ENCODE measurements at places on chromosomes 4 and X.
A peak's percentile ranks its signal among the peaks of the same experiment; 100 is the strongest.

DNA sequence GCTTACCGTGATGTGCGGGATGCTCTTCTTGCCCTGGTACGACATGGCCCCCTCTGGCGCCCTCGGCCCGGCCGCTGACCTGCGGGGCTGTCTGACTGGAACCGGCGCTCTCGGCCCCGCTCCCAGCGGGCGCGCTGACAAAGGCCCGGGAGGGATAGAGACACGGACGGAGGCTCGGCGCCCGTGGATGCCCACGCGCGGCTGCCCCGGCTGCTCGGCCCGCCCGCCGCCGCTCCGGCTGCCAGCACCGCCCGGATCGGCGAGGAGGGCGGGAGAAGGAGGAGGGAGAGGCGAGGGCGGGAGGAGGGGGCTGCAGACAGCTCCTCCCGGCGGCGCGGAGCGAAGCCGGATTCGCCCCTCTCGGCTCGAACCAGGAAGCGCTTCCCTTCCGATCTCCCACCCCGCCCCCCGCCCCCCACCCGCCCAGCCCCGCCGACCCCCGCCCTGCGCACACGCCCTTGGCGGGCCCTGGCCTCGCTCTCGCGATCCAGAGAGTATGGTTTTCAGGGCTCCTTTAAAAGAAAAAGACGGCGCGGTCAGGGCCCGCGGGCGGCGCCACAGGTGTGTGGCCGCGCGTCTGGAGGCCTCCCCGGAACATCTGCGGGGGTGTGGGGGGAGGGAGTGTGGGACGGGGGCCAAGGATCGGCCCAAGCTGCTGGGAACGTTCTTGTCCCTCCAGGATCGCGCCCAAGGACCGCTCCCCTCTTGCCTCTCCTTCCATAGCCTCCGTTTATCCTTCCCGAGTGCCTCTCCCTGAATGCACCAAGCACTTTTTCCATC is 4.5 kb downstream of the CRMP1 start:
- peaks cover 65% of the 10 kb centered on the region for H3K27me3 ChIP-seq
- no peak overlapping the region for H3K27ac ChIP-seq
- no peaks in the 10 kb centered on the region for H3K36me3 ChIP-seq
- peak overlapping the region; percentile 26 for H3K4me3 ChIP-seq
- DNase-seq: peak; percentile 21
- H3K4me1 ChIP-seq: no peaks in the 10 kb centered on the region

GRCh38 chr4:185839194-185839712 is 27.3 kb upstream of the SORBS2 start:
- no peak overlapping the region for H3K4me3 ChIP-seq
- DNase-seq: peak; percentile 33
- no peaks in the 10 kb centered on the region for H3K27me3 ChIP-seq
- peak overlapping the region; percentile 48 for H3K27ac ChIP-seq
- H3K4me1 ChIP-seq: peaks cover 9% of the 10 kb centered on the region
- no peaks in the 10 kb centered on the region for H3K36me3 ChIP-seq

DNA sequence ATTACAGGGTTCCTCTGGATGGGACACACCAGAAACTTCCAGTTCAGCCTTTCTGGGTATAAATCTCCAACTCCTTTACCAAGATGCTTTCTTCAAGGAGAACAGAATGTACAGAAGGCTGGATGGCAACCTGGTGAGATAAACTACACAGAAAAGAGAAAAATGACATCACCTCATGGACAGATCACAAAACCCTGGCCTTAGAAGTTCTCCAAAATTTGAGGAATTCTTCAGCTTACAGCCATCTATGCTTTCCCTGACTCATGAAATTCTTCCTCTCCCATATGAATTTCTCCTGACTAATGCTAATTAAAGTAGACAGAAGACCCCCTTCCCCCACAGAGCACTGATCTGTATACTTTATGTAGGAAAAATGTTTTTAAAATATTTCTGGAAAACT is 345.4 kb downstream of the STIM2 start:
- no peak overlapping the region for H3K27ac ChIP-seq
- no peak overlapping the region for H3K4me3 ChIP-seq
- H3K27me3 ChIP-seq: no peaks in the 10 kb centered on the region
- H3K36me3 ChIP-seq: no peaks in the 10 kb centered on the region
- H3K4me1 ChIP-seq: no peaks in the 10 kb centered on the region

GRCh38 chr4:54571293-54572151 is 86.2 kb upstream of the KIT start:
- H3K4me3 ChIP-seq: no peak overlapping the region
- H3K36me3 ChIP-seq: no peaks in the 10 kb centered on the region
- no peak for DNase-seq
- no peaks in the 10 kb centered on the region for H3K27me3 ChIP-seq
- peaks cover 2% of the 10 kb centered on the region for H3K4me1 ChIP-seq

DNA sequence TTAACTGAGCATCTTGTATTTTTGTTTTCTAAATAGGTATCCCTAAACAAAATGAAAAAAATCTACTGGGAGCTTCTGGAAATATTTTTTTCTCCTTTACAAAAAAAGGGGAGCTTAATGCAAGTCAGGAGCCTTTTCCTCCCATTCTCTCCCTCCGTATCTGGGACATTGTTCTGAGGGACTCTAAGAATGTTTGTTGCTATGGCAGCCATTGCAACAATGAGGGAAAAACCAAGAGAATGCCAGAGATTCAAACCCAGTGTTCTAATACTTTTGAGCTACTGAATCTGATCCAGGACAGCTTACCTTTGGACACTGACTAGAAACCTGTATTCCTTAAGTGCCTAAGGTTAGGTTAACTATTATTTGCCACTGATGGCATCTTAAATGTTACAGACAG is 485.7 kb upstream of the HS3ST1 start:
- DNase-seq: no peak
- H3K27ac ChIP-seq: no peak overlapping the region
- no peaks in the 10 kb centered on the region for H3K36me3 ChIP-seq
- peaks cover 14% of the 10 kb centered on the region for H3K4me1 ChIP-seq
- H3K27me3 ChIP-seq: no peaks in the 10 kb centered on the region

DNA sequence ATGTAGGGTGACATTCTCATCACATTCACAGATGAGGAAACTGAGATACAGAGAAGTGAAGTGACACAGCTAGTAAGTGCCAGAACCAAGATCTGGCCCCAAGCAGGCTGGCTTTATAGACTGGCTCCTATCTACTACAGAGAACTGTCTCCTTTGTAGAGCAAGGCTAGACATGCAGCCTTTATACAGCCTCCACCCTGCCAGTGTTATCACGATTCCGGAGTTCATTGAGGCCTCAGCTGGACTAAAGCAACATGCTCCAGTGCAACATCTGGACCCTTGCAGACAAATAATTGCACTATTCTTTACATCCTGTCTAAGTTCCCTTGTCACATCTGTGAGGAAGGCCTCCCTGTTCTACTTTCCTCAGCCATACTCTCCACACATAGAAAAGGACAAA is 58.0 kb upstream of the XIAP start:
- H3K27me3 ChIP-seq: no peaks in the 10 kb centered on the region
- no peak overlapping the region for H3K4me3 ChIP-seq
- peak; percentile 62 for DNase-seq
- no peaks in the 10 kb centered on the region for H3K36me3 ChIP-seq
- H3K27ac ChIP-seq: peak overlapping the region; percentile 48
- peaks cover 8% of the 10 kb centered on the region for H3K4me1 ChIP-seq

DNA sequence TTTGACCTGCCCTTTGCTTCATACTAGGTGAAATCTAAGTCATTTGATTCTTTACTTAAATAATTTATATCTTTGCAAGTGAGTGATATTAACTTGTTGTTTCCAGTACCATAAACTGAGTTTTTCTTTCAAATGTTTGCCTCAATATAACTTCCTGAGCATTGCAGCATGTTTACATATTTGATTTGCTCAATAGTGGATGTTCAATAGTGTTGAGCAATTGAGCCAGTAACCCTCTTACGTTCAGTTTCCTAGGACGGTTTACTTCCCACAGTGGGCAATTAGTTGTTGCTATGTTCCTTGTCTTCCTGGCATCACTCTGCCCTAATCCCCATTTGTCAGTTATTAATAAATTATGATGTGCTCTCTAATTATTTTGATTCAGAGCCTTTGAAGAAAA is 278.5 kb downstream of the EPHA5 start:
- DNase-seq: no peak
- no peaks in the 10 kb centered on the region for H3K27me3 ChIP-seq
- no peaks in the 10 kb centered on the region for H3K36me3 ChIP-seq
- H3K27ac ChIP-seq: no peak overlapping the region

GRCh38 chr4:140807491-140808252 is 51.5 kb upstream of the TBC1D9 start:
- no peak overlapping the region for H3K27ac ChIP-seq
- H3K36me3 ChIP-seq: no peaks in the 10 kb centered on the region
- no peak overlapping the region for H3K4me3 ChIP-seq
- H3K4me1 ChIP-seq: no peaks in the 10 kb centered on the region
- DNase-seq: peak; percentile 17

GRCh38 chr4:147318586-147318985 is 162.3 kb upstream of the EDNRA start:
- DNase-seq: no peak
- H3K4me1 ChIP-seq: no peaks in the 10 kb centered on the region
- no peak overlapping the region for H3K27ac ChIP-seq
- no peak overlapping the region for H3K4me3 ChIP-seq
- H3K36me3 ChIP-seq: no peaks in the 10 kb centered on the region

- no peaks in the 10 kb centered on the region for H3K36me3 ChIP-seq
- no peaks in the 10 kb centered on the region for H3K4me1 ChIP-seq
- DNase-seq: no peak
- no peak overlapping the region for H3K4me3 ChIP-seq
Observed at GRCh38 chr4:72505314-72505744, 63.7 kb downstream of the ADAMTS3 start.

DNA sequence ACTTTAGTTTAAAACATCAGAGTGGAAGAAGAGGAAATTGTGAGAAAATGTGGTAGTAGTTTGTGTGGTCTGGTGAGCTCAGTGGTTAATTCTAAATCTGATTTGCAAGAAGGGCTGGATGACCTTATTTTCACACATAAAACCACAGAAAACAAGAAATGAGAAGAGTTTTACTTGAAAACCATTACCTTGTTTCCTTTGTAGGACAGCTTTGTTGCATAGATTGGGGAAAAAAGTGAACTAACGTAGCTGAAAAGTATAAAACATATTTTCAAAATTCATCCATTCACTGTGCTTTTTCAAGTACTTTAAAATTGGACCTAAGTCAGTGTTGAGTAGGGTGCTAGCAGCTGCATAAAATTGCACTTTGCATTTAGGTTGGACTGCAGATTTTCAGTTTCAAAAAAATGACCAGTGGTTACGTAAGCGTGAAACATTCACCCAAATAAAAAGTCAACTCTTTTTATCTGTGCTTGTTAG is 211.3 kb downstream of the ARHGAP10 start:
- H3K36me3 ChIP-seq: peaks cover 10% of the 10 kb centered on the region
- H3K4me3 ChIP-seq: no peak overlapping the region
- no peak for DNase-seq
- no peaks in the 10 kb centered on the region for H3K27me3 ChIP-seq
- H3K27ac ChIP-seq: no peak overlapping the region

DNA sequence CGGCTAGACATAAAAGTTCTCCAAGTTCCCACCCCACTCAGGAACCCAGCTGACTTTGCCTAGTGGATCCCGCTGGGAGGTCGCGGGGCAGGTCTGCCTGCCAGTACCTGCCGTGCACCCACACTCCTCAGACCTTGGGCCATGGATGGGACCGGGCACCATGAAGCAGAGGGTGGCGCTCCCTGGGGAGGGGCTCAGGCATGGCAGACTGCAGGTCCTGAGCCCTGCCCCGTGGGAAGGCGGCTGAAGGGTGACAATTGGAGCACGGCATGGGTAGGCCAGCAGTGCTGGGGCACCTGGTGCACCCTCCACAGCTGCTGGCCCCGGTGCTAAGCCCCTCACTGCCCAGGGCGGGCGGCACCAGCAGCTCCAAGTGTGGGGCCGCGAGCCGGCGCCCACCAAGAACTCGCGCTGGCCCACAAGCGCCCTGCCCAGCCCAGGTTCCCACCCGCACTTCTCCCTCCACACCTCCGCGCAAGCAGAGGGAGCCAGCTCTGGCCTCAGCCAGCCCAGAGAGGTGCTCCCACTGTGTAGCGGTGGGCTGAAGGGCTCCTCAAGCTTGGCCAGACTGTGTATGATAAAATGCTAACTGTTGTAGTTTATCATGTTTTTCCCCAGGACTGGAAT is 63.1 kb downstream of the UGT2A2 start:
- H3K27ac ChIP-seq: no peak overlapping the region
- DNase-seq: no peak
- H3K4me3 ChIP-seq: no peak overlapping the region
- H3K27me3 ChIP-seq: no peaks in the 10 kb centered on the region
- no peaks in the 10 kb centered on the region for H3K4me1 ChIP-seq

DNA sequence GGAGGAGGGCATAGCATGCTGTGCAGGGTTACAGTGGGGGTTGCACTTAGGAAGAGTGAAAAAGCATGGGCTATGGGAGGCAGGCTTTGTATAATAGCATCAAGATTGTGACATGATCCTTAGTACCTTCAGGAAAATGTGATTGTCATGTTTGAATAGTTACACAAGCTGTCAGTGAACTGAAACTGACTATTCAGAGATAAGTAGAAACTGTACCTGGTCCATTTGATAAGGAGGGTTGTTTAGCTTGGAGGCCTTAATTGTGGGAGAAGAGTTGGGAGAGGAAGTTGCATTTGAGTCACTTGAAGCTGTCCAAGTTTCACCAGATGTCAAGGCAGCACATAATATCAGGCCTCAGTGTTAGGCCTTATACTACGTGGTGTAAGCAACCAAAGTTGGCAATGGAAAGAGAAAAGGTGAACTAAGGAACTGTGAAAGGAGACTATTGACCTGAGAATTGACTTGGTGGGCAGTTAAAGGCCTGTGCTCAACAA is 85.0 kb downstream of the TEX13C start:
- H3K36me3 ChIP-seq: no peaks in the 10 kb centered on the region
- no peaks in the 10 kb centered on the region for H3K27me3 ChIP-seq
- DNase-seq: peak; percentile 59
- no peak overlapping the region for H3K27ac ChIP-seq

- H3K4me1 ChIP-seq: no peaks in the 10 kb centered on the region
- DNase-seq: no peak
- H3K27me3 ChIP-seq: no peaks in the 10 kb centered on the region
- H3K4me3 ChIP-seq: no peak overlapping the region
- no peaks in the 10 kb centered on the region for H3K36me3 ChIP-seq
Observed at GRCh38 chr4:145044341-145044740, 53.7 kb downstream of the ANAPC10 start.

- H3K4me3 ChIP-seq: no peak overlapping the region
- peaks cover 8% of the 10 kb centered on the region for H3K36me3 ChIP-seq
- DNase-seq: no peak
- H3K27ac ChIP-seq: no peak overlapping the region
- H3K27me3 ChIP-seq: no peaks in the 10 kb centered on the region
Observed at GRCh38 chr4:39932776-39933402, 44.8 kb downstream of the PDS5A start.

DNA sequence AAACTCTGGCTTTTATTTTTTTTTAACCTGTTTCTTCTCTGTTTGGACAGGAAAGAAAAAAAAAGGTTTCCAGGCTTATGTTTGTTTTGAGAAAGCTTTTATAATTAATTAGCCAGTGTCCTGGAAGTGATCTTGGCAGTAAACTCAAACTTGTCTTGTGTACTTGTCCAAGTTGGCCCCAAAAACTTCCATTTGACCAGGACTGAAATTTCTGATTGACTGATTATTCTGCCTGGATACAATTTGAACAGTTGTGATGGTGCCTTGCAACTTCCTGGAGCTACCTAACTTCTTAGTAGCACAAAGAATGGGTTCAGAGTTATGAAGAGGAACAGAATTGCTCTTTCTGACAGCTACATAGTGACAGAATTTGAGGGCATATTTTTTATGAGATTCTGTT is 62.0 kb downstream of the SLC4A4 start:
- no peak for DNase-seq
- H3K4me3 ChIP-seq: no peak overlapping the region
- no peaks in the 10 kb centered on the region for H3K36me3 ChIP-seq
- peaks cover 1% of the 10 kb centered on the region for H3K4me1 ChIP-seq
